Camera-type eye (tissue), 1 donor: ENCODE measurements at places on chromosomes 2 and 18. TPM values are rescaled to one million over a fixed set of nuclear protein-coding genes. Genes with fewer than 3 reads are reported as not detected.

The CHRND gene
- 3.9 TPM for total RNA-seq

The MC4R gene
- 1.2 TPM for total RNA-seq

The SERPINB7 gene
- total RNA-seq: not detected

The AGFG1 gene
- 73.6 TPM for total RNA-seq

The MEP1B gene
- not detected for total RNA-seq

The PTPRN gene
- total RNA-seq: 22.0 TPM

The TANK gene
- total RNA-seq: 95.9 TPM

The ATAD2B gene
- total RNA-seq: 92.7 TPM

The SRD5A2 gene
- total RNA-seq: 6.9 TPM

The VSNL1 gene
- 12.9 TPM for total RNA-seq

The FBXO41 gene
- total RNA-seq: 6.7 TPM

The DNAJC5G gene
- total RNA-seq: not detected

The FAM161A gene
- total RNA-seq: 113 TPM

The SCN9A gene
- 20.1 TPM for total RNA-seq

The SCYGR4 gene
- total RNA-seq: not detected

The OSR1 gene
- 12.0 TPM for total RNA-seq

The ZNF516 gene
- total RNA-seq: 75.4 TPM

The IL1F10 gene
- not detected for total RNA-seq

The LHCGR gene
- total RNA-seq: 8.3 TPM

The SERPINB11 gene
- total RNA-seq: 0.93 TPM
